PC-3 (cell line): ENCODE measurements at places on chromosomes 5 and 9.

- DNase-seq: peak; percentile 17
These were observed 185.0 kb upstream of the ELL2 start for GRCh38 chr5:96146675-96147074.

DNA sequence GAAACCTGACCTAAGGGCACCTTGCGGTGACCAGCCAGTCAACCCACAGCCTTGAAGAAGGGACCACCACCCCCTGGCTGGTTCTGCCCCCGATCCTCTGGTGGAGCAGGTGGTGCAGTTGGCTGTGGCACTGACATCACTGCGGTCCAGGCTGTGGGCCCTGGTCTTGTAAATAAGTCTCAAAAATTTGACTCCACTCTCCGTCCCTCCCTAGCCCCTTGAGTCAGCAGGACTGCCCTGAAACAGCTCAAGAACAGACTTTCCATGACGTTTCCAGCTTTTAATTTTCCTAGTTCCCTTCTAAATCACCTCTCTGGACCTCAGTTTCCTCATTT lies 134.8 kb upstream of the BOD1 start:
- no peak for DNase-seq

DNA sequence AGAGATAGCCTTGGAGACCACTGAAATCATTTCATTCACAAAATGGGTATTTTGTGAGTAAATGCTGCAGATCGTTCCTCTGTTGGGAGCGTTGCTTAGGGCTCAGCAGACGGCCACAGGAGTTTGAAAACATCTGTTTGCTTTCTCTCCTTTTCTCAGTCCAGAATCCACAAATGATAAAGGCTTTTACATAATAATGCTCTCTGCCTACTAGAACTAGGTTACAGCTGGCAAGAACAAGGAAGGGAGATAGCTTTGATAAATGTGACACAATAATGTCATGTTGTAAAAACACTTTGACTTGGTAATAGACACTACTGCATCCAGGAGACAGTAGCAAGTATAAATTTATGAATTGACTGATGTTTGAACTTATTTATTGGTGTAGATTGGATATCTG lies 1072.4 kb upstream of the CDH6 start:
- DNase-seq: no peak

GRCh38 chr9:15485836-15486666 lies 24.7 kb downstream of the PSIP1 start:
- DNase-seq: peak; percentile 51

- DNase-seq: peak; percentile 30
These were observed 55.4 kb upstream of the RNF130 start for GRCh38 chr5:180126716-180127681.

GRCh38 chr5:130335117-130335516 lies 430.9 kb downstream of the CHSY3 start:
- peak; percentile 11 for DNase-seq

GRCh38 chr5:176793343-176793699 lies 17.0 kb upstream of the UNC5A start:
- DNase-seq: no peak

DNA sequence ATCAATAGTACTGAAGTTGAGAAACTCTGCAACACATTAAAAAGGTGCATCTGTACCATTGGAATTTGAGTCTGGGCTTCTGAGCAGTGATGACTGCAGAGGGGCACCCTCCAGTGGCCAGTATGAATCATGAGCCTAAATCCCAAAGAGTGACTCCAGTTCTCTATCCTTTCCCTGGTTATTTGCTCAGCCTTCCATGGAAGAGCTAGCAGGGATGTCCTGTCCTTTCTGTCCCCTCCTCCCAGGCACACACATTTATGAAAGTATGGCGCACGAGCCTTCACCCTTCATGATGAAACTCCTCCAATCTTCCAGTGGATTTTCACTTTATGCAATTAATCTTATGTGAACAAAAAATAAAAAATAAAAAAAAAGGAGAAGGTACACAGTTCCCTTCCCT lies 81.0 kb downstream of the ESM1 start:
- DNase-seq: peak; percentile 51
